ENCODE measurements at places on chromosomes 11 and 22.
A peak's percentile ranks its signal among the peaks of the same experiment; 100 is the strongest.

- DNase-seq: no peak
Observed at GRCh38 chr11:95245581-95245980, 14.6 kb upstream of the SESN3 start.

- no peak for DNase-seq
Observed at GRCh38 chr22:44131989-44132685, 48.6 kb upstream of the PARVG start.

GRCh38 chr11:69923196-69923595 is 104.0 kb upstream of the FGF3 start:
- DNase-seq: no peak

DNA sequence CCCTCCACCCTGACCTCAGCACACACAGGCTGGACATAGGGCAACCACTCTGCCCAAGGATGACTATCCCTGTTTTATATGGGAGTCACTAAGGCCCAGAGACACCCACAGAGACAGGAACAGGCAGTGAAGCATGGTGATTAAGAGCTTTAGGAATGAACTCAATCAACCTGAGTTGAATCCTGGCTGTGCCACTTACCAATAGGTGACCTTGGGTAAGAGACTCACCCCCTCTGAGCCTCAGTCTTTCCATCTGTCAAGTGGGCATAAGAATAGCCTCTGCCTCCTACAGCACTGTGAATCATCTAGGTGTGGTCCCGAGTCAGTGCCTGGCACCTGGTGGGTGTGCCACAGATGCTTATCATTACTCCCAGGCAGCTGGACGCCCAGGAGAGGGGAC is 6.8 kb downstream of the CRYBB1 start:
- no peak for DNase-seq

DNA sequence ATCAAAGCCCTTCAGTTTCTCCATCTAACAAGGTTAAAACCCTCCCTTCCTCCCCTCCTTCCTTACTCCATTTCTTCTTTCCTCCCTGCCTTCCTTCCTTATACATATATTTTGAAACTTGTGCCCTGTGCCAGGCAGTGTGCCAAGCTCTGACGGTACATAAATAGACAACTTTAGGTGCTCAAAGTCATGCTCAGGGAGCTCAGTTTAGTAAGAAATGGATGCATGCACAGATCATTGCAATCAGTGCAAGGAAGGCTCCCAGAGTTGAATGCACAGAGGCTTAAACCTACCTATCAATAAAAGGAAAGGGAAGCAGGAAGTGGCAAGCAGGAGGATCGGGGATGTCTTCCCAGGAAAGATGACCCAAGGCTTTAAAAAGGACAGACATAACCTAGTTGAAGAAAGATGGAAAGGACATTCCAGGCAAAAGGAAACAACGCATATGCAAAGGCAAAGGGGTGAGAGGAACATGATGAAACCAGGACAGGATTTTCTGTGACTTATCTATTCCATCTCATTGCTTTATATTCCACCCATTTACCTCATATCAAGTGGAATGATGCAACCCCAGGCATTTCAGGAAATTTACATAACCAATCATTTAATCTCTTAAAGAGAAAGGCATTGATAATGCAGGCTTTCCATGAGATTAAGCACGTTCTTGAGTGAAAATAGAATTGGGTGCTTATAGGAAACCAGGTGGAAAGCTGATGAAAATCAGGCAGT is 13.2 kb downstream of the FZD4 start:
- DNase-seq: no peak

- DNase-seq: no peak
Observed at GRCh38 chr11:92768121-92768840, 201.2 kb upstream of the MTNR1B start.

DNA sequence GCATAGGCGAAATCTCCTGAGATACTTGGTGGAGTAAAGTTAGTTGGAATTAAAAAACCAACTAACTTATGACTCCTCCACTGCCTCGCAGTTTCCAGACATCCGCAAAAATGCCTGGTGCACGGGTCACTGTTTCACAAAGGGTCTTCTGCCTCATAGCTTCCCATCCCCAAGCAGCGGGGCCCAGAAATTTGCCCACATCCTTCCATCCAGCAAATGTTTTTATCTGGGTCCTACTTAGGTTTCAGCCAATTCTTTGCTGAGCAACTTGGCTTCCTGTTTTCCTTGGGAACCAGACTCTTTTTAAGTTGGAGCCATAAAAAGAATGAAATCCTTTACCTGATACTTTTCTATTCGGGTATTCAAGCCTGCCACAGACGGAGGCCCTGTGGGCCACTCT is 36.2 kb downstream of the FZD4 start:
- DNase-seq: no peak

DNA sequence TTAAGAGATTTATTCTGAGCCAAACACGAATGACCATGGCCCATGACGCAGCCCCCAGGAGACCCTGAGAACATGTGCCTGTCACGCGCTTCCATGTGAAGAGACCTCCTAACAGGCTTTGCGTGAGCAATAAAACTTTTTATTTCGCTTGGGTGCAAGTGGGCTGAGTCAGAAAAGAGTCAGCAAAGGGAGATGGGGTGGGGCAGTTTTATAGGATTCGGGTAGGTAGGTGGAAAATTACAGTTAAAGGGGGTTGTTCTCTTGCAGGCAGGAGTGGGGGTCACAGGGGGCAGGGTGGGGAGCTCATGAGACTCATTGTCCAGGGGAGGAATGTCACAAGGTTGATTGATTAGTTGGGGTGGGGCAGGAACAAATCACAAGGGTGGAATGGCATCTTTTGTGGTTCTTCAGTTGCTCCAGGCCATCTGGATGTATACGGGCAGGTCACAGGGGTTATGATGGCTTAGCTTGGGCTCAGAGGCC is 77.2 kb upstream of the FTH1 start:
- DNase-seq: no peak

DNA sequence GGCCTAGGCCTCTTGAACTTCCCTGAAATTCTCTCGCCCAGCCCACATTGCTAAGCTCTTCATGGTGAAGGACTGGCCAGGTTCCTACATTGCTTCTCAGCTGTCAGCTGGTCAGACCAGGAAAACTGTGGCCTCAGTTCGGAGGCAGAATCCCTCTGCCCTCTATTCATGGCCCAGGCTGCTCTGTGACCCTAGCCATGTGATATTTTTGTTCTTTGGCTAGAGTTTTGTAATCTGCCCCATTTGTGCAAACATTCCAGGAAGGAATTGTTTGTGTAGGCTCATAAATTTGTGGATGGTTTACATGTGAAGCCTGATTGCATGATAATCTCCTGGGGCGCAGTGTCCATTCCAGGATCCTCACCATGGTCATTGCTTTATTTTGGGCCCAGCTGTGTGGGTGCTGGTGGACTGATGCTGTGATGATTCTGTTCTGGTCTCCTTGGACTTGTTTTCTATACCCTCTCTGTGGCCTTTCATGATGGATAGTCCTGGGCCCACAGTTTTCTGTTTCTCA is 149.1 kb upstream of the E2F8 start:
- peak; percentile 31 for DNase-seq

DNA sequence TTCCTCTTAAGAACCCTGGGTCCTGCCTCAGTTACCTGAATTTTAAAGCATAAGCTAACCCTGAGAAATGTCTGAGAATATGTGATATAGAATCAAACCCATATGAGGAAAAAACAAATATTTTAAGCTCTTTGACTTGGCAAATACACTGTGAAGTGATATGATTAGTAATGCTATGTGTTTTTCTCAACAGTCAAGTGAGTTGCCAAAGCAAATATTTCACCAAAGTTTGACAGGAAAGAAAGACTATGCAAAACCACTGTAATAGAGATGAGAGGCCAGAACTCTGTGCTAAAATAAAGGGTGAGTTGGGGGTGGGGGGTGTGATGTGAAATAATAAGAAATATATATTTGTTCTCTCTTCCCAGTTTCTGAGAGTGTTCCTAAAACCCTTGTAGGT is 613.5 kb upstream of the CCDC179 start:
- no peak for DNase-seq

- DNase-seq: no peak
Observed at GRCh38 chr22:30241576-30242371, 4.8 kb downstream of the LIF start.

- DNase-seq: peak; percentile 30
Observed at GRCh38 chr22:26835929-26836528, 178.6 kb downstream of the MIAT start.

DNA sequence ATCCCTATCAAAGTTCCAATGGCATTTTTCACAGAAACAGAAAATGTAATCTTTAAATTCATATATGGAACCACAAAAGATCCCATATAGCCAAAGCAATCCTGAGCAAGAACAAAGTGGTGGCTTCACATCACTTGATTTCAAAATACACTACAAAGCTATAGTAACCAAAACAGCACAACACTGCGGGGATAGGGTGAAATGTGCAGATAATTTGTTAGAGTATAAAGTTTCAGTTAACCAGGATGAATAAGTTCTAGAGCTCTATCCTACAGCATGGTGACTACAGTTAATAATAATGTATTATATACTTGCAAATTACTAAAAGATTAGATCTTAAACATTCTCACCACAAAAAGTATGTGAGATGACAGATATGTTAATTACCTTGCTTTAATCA is 55.5 kb downstream of the MAPK1 start:
- DNase-seq: no peak

DNA sequence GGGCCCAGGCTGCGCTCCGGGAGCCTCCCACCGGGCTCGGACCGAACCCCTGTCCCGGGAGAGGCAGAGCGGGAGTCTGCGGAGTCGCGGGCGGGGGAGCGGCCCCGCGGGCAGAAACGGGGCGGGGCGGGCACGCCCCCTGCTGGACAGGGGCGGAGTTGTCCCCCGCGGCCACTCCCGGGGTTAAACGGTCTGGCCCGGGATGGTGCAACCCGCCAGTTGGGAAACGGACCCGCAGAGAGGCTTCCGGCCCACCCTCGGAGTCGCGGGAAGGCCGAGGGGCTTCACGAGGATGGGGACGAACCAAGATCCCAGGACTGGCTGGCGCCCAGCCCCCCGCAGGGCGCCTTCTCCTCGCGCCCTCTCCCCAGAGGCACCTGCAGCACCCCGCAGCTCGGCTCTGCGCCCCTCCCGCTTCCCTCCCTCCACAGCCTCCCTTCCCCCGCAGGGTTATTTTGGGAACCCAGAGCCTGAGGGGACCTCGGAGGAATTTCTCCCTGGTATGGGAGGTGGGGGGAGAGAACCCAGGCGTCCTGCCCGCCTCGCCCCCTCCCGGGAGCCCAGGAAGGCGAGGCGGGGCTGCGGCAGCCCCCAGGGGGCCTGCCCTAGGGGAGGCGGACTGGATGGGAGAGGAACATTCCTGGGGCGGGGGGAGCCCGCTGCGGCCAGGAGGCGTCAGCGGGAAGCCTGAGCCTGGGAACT is 902 bp downstream of the RASGRP2 start:
- DNase-seq: peak; percentile 87

GRCh38 chr11:95661162-95661561 is 128.4 kb downstream of the FAM76B start:
- DNase-seq: no peak

DNA sequence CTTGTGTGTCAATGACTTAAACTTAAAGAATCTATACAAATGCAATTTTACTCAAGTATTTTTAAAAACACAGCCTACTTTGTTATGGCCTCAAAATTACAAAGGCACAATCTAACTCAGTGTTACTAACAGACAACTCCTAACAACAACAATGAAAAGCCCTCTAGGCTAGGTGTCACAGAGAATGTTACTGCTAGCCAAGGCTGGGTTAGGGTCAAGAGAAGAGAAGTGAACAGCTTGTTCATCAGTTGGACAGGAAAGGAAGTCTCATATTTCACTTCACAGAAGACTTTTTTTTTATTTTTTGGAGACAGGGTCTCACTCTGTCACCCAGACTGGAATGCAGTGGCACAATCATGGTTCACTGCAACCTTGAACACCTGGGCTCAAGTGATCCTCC is 26.0 kb downstream of the CLDN25 start:
- no peak for DNase-seq

DNA sequence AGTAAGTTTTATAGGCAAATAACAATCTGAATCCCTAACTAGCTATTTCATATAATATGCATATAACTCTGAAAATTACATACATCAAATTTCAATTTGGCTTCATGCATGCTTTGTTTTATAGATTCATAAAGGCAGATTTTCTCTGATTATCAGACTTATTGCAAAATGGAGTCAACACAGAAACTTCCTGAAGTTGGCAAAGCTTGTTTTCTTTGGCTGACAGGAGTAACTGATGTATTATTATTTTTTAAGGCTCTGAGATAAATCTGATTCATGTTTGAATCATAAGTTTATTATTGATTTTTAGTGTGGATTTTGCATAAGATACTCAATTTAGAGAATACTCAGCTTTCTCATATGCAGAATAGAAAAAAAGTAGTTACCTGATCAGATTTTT is 356.3 kb upstream of the CCDC90B start:
- no peak for DNase-seq

DNA sequence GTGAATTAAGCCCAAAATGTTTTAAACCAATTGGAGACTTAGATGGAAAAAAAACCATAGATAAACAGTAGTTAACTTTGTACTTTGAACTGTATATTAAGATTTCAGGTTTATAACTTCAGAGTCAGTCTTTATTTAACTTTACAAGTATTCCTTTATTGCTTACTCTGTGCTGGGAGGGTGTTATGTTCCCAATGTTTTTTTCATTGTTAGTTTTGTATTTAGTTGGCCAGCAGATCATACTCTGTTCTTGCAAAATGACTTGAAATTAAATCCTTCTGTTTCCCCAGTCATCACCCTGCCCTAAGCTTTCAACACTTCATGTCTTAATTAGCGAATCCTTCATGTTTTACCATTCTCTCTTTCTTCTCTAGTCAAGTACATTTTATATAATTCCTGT is 25.3 kb downstream of the SIK2 start:
- DNase-seq: no peak

- DNase-seq: peak; percentile 6
Observed at GRCh38 chr11:76491644-76492043, 46.8 kb downstream of the EMSY start.

DNA sequence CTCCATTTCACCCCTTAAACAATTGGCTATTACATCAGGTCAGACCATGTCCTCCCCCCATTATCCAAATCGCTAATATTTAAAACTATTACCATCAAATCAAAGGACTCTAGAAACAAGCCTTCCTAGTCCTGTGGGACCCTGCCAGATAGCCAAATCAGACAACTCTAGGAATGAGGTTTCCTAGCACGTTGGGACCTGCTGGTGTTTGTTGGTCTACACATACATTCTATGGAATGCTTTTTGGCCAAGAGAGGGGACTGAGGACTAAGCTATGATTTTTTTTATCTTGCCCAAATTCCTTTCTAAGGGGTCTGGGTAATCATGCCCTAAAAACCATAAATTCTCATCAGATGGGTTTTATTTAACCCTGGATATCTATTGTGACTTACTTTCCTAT is 14.1 kb upstream of the SELENOH start:
- DNase-seq: no peak

- DNase-seq: no peak
Observed at GRCh38 chr22:46746192-46746591, 8.1 kb upstream of the CERK start.

DNA sequence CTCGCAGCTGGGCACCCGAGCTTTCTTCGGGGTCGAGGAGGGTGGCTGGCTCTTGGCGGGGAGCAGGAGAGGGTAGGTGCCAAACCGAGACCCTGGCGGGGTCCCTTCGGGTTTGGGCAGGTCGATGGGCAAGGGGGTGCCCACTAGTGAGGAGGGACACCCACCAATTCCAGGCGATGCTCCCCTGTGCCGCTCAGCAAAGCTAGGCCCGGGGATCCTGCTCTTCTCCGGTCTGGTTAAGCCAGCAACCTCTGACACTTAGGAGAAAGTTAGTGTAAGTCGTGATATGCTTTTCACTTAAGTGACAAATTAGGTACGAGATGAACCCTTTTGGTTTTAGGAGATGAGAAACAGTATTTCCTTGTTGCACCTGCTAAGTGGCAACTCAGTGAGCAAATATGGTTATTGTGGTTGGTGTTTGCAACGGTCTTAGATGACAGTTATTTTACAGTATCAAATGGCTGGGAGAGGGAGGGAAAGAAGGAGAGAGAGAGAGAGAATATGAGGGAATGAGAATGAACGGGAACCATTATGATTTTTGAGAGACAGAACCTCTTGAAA is 565 bp downstream of the NUCB2 start:
- no peak for DNase-seq

All from HuH-7 (cell line).